ENCODE measurements at places on chromosomes 3 and 15.
A peak's percentile ranks its signal among the peaks of the same experiment; 100 is the strongest.

- no peak for DNase-seq
These were observed 229.3 kb downstream of the TAFA4 start for GRCh38 chr3:68703066-68703465.

DNA sequence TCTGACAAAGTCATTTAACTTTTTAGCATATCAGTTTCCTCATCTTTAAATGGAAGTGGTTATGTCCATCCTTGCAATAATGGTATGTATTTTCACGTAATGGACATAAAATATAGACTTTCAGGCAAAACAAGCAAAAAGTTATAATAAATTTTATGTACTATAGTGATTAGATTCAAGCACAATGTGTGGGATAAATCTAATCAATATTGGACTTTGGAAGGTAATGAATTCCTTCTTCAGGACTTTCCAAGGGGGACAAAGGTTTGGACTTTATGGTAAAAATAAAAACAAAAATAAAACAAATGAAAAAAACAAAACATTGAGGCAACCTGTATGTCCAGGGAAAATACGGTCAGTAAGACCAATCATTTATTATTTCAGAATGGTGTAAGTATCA, 357.7 kb downstream of the ROBO1 start:
- DNase-seq = no peak

GRCh38 chr3:66452303-66453011, 48.4 kb downstream of the LRIG1 start:
- no peak for DNase-seq

DNA sequence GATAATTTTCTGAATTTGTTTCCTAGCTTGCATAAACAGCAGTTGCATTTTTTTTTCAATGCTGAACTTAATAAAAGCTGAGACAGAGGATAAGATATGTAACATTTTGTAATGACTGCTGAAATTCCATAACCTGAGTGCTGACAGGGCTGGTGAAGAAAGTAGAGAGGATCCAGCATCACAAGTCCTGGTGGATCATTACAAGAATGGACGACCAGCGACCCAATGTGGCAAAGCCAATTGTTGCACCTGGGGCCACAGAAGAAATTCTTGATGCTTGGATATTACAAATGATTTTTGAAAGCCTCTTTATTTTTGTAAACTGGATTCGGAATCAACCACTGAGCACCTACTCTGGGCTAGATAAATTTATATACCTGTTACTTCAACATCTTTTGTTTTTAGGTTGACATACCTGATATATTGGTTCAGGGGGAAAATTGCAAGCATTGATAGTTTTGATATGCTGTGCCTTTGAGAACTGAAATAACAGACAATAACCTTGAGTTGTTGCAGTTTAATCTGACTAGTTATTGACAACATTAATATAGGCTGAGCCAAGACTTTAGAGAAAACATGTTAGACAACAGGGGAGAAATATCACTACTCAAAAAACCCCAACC, 3.9 kb upstream of the ACTL6A start:
- DNase-seq = peak; percentile 86

- DNase-seq = no peak
These were observed 1.1 kb upstream of the SS18L2 start for GRCh38 chr3:42589382-42590109.

DNA sequence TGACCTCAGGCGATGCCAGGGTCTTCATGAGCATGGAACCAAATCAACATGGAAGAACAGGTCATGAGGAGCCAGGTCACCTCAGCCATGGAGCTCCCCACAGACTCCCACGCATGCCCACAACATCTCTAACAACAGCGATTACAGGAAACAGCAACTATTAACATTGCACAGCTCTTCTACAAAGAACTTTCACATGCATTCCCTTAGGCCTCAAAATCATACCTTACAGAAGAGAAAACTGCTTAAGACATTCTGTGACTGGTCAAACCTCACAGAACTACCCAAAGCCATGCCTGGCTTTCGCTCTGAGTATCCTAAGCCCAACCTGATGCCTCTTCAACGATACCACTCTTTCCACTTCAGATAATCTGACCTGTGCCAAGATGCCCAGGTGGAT, 117.8 kb downstream of the OXNAD1 start:
- DNase-seq = no peak

DNA sequence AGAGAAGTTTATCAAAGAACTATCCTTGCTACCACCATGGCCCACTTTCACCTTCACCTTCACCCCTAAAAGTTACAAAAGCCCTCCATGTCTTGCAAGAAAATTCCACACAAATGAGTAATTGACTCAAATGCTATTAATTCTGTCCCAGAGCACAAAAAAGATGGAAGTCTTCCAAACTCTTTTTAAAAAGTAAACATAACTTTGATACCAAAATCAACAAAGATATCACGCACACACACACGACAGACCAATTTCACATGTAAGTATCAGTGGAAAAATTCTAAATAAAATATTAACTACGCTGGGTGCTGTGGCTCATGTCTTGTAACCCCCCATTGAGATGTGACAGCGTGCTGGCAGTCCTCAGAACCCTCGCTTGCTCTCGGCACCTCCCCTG, 1.1 kb upstream of the MCCC1 start:
- DNase-seq = no peak

- DNase-seq = no peak
These were observed 25.0 kb downstream of the PIF1 start for GRCh38 chr15:64800476-64800875.

- no peak for DNase-seq
These were observed 28.7 kb downstream of the BFSP2 start for GRCh38 chr3:133428552-133428951.

DNA sequence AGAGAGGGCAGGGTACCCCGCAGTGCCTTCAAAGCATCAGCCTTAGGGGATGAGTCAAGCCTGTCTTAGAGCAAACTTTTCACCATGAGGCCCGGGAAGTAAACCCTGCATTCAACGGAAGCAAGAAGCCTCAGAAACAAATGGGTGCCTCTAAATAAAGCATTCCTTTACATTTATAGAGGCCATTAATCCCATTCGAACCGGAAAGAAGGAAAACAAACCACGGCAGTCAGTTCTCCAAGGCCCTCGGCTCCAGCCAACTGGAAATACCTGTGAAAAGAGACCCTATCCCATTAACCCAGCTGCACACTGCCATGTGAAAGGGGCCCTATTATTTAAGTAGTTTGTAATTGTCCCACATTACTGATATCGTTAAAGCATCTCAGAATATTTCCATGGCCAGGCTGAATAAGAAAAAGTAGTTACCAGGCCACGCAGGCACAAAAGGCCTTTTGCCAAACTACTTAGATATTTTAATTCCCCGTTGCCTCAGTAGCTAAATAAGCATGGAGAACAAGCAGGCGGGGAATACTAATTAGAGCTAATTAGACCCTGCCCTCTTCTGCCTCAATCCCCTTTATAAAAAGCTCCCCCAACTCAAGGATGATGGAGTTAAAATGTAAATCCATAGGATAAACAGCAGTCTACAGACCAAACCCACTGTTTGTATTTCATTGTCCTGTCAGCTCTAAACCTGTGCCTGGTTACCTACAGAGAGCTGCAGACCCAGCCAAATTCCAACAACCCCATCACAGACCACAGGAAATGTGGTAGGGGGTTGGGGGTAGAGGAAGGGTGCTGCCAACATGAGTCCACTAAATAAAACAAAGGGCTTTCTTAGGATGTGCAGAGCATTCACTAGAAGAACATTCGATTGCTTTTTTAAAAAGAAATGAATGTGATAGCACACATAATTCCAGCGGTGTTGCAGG, 4.1 kb downstream of the ITGB5 start:
- no peak for DNase-seq

DNA sequence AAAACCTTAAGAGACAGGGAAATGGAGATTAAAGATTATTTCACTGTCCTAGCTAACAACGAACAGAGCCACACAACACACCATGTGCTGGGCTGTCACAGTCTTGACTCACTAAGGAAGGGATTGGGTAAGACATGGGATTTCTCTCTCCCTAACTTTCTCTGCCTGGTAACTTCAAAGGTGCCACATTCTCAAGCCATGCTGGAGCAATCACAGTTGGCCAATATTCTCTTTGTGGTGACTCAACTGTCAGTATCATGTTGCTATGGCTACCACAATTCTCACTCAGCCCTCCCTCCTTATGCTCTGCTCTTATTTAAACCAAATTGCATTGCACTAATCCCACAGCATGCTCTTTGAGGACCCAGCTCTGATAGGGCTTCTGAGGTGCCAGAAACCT, 74.0 kb downstream of the OXNAD1 start:
- DNase-seq = peak; percentile 84

GRCh38 chr3:17742880-17743657, 638 bp upstream of the TBC1D5 start:
- DNase-seq = no peak

GRCh38 chr3:124217542-124217941, 225.6 kb upstream of the ROPN1 start:
- peak; percentile 85 for DNase-seq

DNA sequence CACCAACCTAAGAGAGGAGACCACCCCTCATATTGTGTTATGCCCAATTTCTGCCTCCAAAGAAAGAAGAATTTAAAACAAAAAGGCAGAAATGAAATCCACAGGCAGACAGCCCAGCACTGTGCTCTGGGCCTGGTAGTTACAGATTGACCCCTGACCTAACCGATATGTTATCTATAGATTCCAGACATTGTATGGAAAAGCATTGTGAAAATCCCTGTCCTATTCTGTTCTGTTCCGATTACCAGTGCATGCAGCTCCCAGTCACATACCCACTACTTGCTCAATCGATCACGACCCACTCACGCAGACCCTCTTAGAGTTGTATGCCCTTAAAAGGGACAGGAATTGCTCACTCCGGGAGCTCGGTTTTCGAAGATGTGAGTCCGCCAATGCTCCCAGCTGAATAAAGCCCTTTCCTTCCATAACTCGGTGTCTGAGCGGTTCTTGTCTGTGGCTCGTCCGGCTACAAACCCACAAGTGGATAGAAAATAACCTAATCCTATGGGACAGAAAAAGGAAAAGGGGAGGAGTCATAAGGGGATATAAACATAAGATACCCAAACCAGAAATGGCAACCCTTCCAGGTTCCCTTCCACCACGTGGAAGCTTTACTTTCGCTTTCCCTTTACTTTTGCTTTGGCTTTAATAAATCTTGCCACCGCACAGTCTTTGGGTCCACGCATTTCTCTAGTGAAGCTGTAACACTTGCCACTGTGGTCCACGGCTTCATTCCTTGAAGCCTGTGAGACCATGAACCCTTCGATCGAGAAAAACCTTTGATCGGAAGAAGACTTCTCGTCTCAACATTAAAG, 1.7 kb upstream of the CFAP91 start:
- DNase-seq = no peak

- no peak for DNase-seq
These were observed 133.4 kb upstream of the UBE3A start for GRCh38 chr15:25572191-25572590.

DNA sequence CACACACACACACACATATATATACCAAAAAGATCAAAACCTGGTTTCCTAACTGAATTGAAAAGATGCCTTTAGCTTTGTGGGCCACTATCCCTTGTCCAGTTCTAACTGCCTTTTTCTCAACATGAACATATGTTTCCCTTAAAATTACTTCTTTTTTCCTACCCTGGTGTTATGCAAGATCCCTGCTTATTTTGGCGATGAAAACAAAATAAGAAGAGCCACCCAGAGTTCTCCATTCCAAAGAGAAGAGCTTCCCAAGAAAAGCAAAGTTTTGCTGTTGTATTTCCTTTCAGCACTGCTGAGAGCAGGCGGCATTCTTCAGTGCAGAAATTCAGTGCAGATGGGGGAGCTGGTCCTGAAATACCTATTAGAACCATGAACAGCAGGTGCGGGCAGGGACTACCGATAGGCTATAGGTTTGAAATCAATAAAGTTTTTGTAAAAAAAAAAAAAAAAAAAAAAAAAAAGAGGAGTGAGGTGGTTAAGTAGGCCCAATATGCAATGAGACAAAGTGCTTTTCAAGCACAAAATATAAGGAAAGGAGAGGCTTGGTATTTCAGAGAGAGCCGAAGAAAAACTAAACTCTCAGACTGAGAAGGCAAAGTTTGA, 238.0 kb downstream of the FOXP1 start:
- no peak for DNase-seq

DNA sequence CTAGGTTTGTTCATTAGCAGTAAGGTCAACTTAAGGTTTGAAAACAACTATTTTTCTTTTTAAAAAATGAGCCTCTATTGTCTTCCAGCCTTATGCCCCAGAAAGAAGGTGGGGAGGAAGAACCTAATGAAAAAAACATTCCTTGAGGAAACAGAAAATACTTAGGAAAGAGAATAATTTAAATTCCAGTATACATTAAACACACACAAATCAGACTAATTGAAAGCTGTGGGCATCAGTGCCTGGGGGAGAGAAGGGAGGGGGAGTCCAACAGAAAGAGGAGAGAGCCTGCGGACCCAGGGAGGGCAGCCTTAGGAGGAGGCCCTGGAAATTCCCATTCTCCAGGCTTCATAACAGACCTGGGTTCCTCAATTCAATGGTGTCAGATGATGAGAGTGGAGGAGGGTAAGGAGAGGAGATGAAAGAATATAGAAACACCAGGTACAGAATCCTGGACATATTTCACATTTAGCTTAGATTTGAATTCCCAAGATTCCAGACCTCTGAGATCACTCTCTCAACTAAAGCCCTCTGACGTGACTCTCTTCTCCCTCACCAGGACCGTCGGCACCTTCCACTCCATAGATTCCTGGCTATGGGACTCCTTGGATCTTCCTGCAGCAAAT, 320.5 kb upstream of the UMPS start:
- DNase-seq = no peak

- peak; percentile 29 for DNase-seq
These were observed 747 bp downstream of the NSUN3 start for GRCh38 chr3:94063496-94064119.

GRCh38 chr15:56965231-56966013, 47.0 kb downstream of the TCF12 start:
- no peak for DNase-seq

GRCh38 chr3:184227481-184227935, 1.9 kb upstream of the VWA5B2 start:
- peak; percentile 74 for DNase-seq

- no peak for DNase-seq
These were observed 612.7 kb downstream of the TBL1XR1 start for GRCh38 chr3:176584413-176585176.

DNA sequence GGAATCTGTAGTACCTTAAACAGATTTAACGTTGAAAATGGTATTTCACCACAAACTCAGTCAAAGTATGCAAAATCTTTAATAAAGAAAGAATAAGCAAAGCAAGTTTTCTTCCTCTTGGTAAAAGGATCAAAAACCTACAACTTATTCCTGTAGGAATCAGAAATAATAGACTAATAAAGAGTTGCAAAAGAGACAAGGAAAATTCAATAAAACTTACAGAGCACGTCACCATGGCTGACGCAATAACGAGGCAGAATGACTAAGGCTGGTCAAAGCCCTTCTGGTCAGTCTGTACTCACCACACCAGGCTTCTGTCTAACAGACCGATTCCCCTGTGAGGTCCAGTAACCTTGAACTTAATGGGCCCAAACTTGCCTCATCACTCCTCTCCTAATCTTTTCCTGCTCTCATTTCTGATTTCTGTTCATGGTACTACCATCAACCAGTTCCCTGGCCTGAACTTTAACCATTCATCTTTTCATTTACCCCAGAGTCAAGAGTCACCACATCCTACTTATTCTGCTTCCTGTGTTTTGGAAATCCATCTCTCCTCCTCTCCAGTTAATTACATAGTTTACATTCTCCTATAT, 5.0 kb downstream of the MASP1 start:
- no peak for DNase-seq

- DNase-seq = peak; percentile 57
These were observed 4.9 kb downstream of the MESP2 start for GRCh38 chr15:89781055-89781454.
